Cortex of kidney (tissue), 1 donor: ENCODE measurements at places on chromosomes 4 and X.

GRCh38 chrX:48648336-48648751 lies 35.3 kb upstream of the WAS start:
- no peak for DNase-seq

GRCh38 chr4:90621080-90621479 lies 493.9 kb downstream of the CCSER1 start:
- no peak for DNase-seq

DNA sequence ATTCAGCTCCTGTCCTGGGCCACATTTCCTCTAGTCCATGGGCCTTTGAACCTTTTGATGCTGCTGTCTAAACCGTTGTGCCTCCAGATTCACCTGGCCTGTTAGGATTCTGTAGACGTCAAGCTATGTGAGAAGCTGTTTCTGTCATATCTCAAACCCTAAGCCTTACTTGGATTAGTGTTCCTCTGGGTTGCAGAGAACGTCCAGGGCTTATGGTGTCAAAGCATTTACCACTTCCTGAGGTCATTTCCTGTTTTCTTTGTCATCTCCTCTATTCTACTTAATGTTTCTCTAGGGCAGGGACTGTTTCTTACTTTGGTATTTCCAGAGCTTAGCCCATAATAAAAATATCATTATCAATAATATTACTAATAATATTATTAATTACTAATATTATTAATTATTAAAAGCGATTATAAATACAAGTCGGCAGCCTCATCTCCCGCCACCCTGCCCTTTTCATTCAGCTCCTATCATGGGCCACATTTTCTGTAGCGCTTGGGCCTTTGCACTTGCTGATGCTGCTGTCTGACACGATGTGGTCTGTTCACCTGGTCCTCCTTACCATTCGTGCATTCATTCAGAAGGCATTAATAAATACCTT lies 19.1 kb downstream of the PRIMPOL start:
- DNase-seq = no peak

DNA sequence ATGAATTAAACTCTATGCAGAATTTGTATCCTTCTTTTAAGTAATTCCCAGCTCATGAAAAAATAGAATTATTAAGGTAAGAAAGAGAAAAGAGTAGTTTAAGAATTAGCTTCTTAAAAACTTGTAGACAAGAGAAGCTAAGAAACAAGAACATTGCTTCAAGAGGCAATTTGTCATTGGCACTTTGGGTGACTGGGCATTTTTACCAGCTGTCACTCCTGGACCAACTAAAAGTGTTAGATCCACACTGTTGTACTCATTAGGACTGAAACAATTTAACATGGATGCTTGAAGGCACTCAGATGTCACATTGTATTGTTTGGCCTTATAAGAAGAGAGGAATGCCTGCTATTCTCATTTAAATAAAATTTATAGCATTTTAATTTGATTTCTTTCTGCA lies 7.4 kb downstream of the COL25A1 start:
- DNase-seq = no peak

DNA sequence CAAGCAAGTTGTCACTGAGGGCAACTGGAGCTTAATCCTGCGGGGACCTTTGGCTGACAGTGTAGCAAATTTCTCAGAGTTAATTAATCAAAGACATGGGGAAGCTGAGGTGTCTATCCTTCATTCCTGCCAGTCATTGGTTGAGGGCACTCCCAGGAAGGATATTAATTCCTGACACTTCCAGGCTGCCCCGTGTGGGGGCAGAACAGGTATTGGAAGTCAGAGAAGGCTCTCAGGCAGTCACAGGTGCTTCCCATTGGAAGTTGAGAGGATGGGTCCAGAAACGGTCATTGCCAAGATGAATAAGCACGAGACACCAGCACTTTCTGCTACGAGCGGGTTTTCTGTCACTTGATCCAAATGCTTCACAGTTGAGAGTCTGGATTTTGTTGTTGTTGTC lies 29.1 kb upstream of the CD38 start:
- no peak for DNase-seq

GRCh38 chr4:10007793-10008608 lies 13.3 kb downstream of the SLC2A9 start:
- DNase-seq = no peak
